NCI-H446 (cell line): ENCODE measurements at places on chromosomes 16 and 17.

GRCh38 chr16:12366313-12366712, 389.8 kb downstream of the SNX29 start:
- no peak for DNase-seq

DNA sequence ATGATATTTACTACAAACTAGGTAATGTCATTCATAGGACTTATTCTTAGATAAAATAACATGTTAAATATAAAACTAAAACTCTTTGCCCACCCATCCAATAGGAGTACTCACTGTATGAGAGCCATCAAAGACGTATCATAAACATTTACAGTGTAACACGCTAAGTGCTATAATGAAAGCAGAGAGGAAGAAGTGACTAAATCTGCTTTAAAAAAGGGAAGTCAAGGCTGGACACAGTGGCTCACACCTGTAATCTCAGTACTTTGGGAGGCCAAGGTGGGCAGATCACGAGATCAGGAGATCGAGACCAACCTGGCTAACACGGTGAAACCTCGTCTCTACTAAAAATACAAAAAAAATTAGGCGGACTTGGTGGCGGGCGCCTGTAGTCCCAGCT, 32.4 kb downstream of the SPAG9 start:
- DNase-seq = no peak

GRCh38 chr16:49709057-49709456, 146.9 kb downstream of the ZNF423 start:
- DNase-seq = no peak

DNA sequence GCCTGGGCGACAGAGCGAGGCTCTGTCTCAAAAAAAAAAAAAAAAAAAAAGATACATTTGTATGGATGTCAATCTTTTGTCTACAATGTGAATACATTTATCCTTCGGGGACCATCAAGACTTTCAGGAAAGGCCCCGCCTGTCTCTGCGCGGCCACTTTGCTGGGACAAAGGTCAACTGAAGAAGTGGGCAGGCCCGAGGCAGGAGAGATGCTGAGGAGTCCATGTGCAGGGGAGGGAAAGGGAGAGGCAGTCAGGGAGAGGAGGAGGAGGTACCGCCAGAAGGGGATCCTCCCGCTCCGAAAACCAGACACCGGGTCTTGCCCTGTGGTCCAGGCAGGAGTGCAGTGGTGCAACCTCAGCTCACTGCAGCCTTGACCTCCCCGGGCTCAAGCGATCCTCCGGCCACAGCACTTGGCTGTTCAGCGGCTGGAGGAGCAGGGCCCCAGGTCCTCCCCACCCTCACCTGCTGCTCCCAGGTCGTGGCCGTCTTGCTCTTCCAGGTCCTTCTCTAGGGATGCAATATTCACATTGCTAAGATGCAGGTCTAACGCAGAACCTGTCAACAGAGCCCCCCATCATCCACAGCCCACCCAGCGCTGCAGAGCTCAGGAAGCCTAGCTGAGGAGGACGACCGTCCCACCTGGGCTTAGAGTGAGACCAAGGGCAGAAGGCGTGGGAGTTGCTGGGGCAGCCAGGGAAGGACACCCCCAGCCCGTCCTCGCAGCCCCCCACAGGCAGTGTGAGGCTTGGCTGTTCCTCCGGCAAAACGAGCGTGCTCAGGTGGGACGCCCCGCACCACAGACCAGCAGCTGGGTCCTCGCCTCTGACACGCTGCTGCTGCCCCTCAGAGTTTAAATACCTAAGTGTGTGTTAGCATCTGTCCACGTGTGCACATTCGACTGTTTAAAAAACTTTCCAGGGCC, 19.6 kb downstream of the GNPTG start:
- no peak for DNase-seq

DNA sequence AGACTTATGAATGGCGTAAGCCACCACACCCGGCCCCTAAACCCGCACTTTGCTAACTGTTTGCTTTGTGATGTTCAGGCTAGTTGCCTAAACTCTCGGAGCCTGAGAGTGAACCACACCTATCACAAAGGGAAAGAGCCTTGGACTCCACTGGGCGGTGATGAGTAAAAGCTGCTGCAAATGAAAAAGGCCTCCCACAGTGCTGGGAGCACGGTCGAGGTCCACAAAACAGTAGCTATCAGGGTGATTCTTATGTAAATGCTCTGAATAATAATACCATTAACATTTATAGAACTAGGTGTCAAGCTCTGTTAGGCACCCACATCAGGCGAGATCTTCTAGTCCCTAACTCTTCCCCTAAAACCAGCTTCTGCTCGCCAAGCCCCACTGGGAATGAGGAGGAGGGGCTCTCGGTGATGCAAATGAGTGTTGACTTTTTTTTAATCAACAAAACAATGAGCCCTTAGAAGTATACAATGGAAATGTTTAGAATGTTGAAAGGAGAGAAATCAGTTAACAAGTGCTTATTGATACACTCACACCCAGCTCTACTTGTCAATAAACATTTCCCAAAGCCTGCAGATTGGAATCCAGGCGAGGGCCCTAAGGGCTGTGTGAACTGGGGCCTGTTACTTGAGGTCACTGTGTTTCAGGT, 19.8 kb downstream of the FBRS start:
- no peak for DNase-seq

- no peak for DNase-seq
Measured at GRCh38 chr17:38325221-38325851, 18.4 kb downstream of the GPR179 start.

DNA sequence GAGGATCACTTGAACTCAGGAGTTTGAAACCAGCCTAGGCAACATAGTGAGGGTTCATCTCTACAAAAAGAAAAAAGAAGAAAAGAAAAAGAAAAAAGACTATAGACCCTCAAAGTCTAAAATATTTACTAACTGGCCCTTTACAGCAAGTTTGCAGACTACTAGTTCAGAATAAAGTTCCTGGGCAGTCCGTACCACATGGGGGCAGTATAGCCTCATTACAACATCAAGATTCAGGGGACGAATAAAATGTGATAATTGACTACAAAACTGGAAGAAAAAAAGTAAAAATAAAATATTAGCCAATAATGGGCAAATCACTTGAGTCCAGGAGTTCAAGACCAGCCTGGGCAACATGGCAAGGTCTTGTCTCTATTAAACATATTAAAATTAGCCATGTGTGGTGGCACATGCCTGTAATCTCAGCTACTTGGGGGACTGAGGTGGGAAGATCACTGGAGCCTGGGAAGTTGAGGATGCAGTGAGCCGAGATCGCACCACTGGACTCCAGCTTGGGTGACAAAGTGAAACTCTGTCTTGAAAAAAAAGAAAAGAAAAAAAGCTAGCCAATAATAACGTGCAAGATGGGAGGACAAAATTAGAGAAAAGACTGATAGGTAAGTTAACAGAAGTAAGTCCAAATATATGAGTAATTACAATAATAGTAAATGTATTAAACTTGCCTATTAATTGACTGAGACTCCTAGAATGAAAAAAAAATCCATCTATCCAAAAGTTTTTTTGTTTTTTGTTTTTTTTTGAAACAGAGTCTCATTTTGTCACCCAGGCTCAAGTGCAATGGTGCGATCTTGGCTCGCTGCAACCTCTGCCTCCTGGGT, 129.4 kb upstream of the SEC14L1 start:
- DNase-seq = no peak

DNA sequence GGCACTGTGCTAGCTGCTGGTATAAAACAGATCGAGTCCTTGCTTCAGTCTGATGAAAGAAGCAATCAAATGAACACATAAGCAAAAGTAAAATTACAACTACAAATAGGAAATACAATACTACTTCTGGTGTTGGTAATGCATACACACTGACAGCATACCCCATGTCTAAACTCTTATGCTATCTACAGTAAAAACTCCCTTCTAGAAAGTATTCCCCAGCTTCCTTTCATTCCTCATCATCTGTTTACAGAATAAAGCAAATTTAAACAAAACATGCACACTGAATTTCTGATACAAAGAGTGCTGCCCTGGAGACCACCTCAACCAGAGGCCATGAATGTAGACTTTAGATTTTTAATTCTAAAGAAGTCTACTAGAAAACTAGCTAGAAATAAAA, 109.6 kb downstream of the SSH2 start:
- DNase-seq = no peak

DNA sequence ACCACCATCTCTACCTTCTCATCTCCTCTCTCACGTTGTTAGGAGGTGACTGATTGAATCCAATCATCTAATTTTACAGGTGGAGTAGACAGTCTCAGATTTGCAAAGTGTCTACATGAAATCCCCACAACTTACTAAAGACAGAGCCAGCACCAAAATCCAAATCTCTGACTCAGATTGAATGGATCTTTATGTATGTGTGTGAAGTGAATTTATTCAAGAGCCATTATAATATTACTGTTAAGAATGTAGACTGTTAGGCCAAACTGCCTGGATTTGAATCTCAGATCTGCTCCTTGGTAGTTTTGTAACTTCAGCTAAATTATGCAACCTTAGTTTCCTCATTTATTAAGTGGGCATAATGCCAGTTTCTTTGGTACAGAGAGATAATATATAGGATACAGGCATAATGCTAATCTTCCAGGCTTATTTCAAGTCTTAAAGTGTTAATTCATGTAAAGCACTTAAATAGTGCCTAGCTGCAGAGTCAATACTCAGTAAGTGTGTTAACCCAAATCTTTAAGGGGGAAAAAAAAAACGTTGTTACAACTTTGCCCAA, 12.7 kb downstream of the CNEP1R1 start:
- DNase-seq = no peak

GRCh38 chr16:10737068-10737625, 6.5 kb upstream of the NUBP1 start:
- DNase-seq = peak; percentile 8

GRCh38 chr16:49350265-49351095, 23.1 kb upstream of the C16orf78 start:
- DNase-seq = peak; percentile 50

GRCh38 chr17:45578516-45579455, 88.3 kb upstream of the PLEKHM1 start:
- no peak for DNase-seq

GRCh38 chr16:67644038-67644437, 906 bp upstream of the CARMIL2 start:
- DNase-seq = no peak

DNA sequence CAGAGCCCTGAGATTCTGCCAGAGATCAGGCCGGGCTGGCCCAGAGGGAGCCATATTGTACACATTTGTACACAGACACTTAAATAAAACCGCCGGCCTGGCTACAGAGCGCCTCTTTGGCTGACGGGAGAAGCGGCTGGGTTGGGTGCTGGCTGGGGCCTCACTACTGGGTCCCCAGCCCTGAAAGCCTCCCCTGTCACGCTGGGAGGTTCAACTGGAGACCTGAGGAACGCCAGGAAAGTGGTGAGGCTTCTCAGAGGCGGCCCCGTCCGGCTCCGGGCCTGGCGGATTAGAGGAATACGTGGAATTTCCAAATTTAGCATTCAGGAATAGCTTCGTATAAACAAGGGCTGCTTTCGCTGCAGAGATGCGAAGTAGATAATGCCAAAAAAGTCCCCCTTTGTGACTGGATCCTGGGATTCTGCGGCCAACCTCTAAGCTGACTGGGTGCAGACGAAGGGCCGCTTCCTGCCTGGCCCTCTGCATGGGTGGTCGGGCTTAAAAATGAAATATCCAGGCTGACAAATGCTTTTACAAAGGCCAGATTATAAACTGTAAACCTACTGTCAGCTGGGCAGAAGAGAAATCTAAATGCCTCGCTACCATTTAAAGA, 252.4 kb downstream of the IRF8 start:
- DNase-seq = no peak

DNA sequence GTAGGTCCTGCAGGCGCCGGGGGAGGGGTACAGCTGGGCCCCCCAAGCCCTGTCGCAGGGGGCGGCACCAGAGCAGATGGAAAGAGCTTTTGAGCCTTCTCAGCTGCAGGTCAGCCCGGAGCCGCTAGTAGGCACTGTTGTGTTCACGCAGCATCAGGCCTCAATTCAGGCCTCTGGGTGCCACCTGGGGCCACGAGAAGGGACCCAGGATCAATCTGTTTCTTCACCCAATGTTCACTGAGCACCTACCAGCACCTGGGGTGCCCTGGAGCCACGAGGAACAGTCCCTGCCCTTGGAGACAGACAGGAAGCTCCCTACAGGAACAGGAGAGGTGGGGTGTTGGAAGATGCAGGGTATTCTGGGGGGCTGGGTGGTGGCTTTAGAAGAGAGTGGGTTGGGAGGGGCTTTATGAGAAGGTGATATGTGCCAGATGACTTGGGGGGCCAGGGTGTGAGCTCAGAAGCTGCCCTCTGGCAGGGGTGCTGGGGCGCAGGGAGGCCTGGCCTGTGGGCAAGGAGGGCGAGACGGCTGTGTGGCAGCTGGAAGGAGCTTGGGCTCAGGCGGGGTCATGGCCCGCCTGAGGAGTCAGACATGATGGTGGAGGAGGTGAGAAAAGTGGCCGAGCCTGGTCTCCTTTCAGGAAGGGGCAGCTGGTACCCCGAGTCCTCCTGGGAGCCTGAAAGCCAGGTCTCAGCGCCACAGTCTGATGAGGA, 121.9 kb upstream of the GSE1 start:
- no peak for DNase-seq

GRCh38 chr17:28843816-28844148, 1.2 kb upstream of the FAM222B start:
- DNase-seq = no peak

DNA sequence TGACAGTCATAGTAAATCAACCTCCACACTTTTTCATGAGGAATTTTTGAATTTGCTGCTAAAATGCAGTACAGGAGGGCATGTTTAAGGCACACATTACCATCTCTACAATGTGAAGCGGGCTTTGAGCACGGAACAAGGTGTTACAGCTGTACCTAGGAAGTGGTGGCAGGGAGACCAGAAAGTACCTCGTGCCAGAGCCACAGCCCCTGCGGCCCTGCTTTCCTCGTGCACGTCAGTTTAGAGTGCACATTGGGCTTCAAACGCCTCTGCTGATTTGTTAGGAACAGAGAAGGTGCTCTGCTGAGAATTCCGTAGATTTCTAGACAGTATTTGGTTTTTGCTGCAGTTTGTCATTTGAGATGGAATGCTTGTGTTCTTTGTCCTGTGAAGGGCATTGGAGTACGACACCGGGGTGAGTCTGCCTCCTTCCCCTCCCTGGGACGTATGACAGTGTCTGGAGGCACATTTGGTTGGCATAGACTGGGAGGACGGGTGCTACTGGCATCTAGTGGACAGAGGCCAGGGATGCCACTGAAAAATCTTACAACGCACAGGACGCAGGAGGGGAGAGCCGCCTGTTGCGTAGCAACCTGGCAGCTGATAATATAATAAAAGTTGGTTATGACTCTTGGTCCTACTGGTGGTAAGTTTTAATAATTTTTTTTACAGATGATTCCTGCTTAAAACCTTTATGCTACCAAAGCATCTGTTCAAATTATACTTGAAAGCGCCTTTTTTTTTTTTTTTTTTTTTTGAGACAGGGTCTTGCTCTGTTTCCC, 9.1 kb downstream of the FOXK2 start:
- DNase-seq = no peak

DNA sequence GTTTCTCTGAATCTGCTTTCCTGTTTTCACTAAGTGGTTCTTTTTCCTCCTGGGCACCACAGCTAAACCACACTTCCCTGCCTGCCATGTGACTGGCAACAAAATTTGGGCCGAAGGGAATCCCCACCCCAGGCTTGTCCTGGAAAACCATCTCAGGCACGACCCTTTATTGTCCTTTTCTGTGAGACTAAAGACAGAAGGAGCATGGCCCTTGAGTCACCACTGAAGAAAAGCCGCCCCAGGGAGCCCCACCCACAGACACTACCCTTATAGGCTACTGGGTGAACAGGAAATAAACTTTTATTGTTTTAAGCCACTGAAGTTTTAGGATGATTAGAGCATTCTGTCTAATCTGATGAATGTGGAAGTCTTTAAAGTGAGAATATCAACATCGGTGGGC, 88.6 kb upstream of the BRD7 start:
- no peak for DNase-seq
